ENCODE measurements at places on chromosomes 3 and 15.
A peak's percentile ranks its signal among the peaks of the same experiment; 100 is the strongest.

DNA sequence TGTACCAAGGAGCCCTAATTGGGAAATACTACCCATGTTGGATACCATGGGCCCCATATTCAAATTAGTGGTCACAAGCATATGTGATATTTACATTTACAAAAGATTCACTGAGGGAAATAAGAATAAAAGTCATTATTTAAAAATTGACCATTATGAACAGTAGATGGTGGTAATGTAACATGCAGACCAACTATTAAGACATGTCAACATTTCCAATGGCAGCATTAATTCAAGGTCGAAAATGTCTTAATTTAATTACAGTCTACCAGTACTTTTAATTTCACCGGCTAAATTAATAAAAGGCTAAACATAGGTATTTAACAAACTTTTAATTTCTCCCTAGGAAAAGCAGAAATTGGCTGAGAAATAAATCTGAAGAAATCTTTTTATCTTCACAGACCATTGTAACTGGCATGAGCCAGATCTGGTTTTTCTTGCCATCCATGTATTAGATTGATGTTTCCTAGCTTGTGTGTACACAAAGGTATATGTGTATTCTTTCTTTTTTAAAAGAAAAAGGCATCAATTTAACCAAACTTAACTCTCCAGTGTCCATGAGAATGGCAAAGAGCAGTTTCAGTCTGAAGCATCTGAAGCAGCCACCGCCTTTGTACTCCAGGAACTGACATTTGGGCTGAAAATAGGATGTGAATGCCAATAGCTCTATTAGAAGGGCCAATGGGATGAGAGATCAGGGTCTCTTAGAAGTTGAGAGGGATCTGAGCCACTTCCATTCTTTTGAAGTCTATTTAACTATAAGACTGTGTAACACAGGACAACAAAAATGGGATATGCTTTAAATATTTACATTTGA is 26.6 kb downstream of the NEK11 start:
- DNase-seq = no peak

GRCh38 chr3:30156586-30157498 is 449.6 kb upstream of the TGFBR2 start:
- DNase-seq = peak; percentile 56

DNA sequence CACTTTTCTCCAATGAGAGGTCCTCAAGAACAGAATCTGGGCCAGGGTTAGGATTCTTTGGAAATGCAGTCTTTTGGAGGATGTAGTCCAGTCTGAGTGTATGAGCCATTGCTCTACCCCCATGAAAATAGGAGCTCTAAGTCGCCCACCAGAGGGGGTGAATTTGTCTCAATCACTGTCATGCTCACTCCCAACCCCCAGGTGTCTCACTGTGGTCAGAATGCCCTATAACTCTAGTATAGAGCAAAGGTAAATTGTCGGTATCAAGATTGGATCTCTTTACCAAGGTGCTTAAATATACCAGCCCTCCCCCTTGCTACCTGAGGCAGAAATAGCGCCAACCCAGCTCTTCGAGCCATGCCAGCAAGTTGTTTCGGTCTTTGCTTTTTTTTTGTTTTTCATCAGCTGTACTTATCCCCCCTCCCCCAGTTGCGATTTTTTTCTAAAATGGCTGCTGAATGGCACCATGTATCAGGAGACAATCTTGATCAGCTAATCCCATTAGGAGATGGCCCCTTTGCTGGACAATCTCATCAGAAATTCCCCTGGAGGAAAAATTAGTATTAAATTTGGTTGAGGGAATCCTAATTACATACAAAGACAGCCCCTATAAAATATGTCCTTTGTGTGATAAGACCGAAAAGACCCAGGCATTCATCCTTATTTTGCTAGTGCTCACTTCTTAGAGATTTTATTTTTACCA is 130.7 kb downstream of the EBLN2 start:
- no peak for DNase-seq

DNA sequence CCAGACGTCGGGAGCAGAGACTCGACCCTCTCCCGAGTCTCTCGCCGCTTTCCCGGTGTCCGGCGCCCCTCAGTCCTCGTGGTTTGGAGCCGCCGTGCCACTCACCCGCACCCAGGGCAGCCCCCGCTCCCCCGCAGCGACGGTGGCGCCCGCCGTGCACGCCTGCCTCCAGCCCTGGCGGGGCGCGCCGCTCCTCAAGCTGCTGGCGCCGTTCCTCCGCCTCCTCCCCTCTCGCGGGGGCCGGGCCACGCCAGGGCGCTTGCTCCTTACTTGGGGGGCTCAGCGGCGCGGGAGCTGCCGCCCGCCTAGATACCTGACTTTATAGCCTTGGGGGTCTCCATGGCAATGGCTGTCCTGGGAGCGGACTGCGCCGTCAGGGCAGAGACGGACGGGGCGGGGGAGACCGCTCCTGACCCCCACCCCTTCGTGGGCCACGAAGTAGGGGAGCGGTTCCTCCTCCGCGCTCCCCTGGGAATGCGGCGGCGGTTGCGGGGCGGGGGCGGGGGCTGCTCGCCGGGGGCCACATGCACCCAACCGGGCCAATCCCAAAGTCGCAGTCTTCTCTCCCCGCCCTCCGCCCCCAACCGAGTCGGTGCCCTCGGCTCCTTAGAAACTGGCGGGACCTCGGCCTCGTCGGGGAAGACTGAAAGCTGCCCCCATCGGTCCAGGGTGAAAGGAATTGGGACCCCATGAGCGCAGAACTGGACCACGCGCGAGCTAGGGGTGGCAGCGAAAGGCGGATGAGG is at the start of gene ANKRD63:
Gene ANKRD63, minus strand, starts transcription at position 196 of the 746 bp plus-strand sequence. CDS start 478 bp downstream, outside the sequence.
- no peak for DNase-seq

- no peak for DNase-seq
These were observed 116.3 kb downstream of the MAGI1 start for GRCh38 chr3:65922441-65922840.

DNA sequence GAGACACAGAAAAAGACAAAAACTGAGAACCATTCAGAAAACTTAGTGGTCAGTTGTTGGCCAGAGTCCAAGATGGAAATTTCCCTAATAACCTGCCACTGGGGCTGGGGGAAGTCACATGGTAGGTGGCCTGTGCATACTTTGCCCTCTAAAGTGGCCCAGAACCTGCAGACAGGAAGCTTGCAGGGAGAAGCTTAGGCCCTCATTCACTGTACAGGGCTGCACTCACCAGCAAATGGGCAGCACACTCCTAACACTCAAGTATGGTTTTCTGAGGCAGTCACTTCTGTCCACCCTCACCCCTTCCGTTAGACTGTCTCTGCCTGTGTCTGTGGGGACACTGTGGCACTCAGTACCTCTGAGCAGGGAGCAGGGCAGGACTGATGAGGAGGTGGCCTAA is 14.5 kb upstream of the RNU6-1 start:
- no peak for DNase-seq

DNA sequence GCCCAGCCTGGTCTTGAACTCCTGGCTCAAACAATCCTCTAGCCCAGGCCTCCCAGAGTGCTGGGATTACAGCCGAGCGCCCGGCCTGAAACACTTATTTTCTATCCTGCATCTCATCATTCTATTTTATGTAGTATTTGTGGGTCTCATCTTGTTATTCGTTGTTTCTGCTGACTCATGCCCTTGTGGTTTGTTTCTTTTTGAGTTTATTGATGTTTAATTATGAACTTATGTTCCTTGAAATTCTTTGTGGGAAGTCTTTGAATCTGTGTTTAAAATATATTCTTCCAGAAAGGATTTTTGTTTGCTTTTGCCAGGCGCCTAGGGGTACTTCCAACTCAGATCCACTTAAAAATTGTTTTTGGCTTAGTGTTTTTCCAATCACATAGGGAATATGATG is 78.3 kb upstream of the C15orf39 start:
- no peak for DNase-seq

DNA sequence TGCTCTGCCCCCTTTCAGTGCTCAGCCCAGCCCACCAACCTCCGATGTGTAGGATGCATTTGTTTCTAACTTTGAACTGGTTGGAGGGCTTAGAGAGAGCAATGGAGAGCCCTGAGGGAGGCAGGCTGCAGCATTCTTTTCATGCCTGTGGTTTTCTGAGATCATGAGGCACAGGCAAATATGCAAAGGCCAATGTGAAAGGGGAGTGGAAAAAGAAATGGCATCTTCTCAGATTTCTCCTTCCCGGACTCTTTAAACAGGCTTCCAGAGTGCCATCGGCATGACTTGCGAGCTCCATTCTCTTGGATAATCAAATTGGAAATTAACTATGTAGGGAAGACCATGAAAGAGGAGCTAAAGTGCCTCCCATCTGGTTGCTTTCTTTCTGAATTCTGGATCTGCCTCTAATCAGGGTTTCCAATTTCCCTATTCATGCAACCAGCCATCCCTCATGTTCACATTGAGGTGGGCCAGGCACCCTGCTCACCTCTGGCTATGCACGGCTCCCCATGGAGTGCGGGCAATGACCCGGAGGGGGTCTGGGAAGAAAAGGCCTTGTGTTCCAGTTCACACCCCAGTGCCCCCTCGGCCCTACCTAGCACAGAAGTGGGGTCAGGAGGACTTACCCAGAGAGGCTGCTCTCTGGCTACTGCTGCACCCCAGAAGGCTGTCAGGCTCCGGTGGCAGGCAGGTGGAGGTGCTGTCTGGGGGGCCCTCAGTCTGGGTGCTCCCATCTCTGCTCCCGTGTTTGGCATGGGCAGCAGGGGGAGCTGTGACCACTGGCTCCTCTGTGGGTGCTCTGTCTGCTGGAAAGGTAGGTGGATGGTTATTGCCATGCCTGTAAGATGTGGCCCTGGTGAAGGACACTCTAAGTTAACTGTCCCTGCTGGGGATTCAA is 16.1 kb downstream of the AMOTL2 start:
- DNase-seq = no peak

DNA sequence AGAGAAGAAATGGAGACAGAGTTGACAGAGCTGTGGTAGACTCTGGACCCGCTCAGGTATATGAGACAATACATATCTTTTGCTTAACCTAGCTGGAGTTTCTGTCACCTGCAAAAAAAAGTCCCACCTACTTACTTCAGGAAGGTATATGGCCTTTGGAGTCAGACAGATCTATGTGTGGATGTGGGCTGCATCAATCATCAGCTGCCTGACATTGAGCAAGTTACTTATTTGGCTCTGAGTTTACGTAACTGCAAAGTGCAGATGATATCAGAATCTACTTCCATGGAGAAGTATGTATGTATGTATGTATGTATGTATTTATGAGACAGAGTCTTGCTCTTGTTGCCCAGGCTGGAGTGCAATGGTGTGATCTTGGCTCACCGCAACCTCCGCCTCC is 124.3 kb downstream of the MYLK start:
- no peak for DNase-seq

DNA sequence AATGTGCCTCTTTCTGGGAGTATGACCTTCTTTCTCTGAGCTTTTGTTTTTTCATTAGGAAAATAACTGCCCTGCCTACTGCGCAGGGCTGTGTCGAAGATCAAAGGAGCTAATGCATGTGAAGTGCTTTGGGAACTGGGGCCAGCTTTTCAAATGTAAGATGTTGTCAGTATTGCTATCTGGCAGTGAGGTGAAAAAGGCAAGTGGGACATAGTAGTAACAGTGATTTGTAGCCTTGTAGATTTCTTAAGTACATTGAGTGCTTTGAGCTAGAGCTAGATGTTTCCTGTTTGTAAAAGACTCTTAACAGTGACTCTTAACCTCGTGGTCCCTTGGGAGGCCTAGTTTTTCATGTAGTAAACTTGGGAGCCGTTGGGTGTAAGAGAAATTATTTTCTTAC is 126.5 kb downstream of the ECT2 start:
- DNase-seq = no peak

- no peak for DNase-seq
These were observed at the start of gene ZDHHC23 for GRCh38 chr3:113947372-113948014. Gene ZDHHC23, plus strand, starts transcription at chr3:113948013. Its CDS starts 790 bp downstream, at chr3:113948803.

GRCh38 chr3:48935530-48935929 is 16.9 kb downstream of the ARIH2 start:
- DNase-seq = no peak

DNA sequence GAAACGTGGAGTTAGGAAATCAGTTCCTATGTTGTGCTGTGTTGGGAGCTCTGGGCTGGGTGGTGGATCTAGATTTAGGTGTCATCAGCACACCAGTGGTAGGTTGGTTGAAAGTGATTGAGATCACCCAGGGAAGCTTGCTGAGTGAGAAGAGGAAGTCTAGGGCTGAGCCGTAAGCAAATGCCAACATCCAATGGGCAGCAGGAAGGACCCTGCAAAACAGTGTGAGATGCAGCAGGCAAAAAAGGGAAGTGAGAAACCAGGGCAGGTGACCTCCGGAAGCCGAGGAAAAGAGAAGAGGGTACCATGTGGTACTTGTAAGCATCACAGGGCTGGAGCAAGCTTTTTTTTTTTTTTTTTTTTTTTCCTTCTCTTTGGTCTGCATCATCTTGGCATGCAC is 15.9 kb upstream of the COPG1 start:
- DNase-seq = no peak

GRCh38 chr15:65553691-65554090 is 23.4 kb downstream of the HACD3 start:
- DNase-seq = no peak

DNA sequence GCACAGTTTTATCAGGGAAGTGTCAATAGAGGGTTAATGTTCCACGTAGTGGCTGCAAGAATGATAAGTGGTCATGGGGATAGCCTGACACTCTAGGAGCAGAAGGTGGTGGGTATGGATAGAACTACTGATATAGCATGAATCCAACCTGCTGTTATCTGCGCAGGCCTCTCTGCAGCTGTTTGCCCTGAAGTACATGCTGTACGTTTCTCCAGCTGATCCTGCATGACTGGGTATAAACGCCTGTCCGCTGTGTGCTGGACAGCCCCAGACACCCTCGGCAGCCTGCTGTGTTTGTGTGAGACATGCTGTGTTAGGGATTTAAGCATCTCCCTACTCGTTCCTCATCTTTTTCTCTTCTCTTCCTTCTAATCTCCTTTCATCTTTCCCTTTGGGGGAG is 87.1 kb downstream of the LPP start:
- DNase-seq = no peak

- DNase-seq = no peak
These were observed 340.8 kb upstream of the DPH6 start for GRCh38 chr15:35886765-35887164.

DNA sequence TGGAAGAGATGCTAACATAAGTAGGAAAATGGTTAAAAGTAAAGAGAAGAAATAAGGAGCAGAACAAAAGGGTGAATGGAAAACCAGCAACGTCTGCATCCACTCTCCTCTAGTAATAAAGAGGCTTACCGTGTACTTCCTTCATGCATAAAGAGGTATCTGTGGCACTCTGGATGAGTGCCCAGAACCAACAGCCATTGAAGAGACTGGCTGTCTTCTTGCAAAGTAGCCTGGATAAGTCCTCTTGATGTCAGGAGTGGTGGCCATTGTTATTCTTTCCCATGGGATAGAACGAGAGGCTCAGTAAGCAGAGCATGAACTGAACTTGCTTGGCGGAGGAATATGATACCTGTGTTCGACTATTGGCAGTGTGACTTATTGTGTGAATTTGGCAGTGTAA is 186.2 kb upstream of the RASGRP1 start:
- no peak for DNase-seq

DNA sequence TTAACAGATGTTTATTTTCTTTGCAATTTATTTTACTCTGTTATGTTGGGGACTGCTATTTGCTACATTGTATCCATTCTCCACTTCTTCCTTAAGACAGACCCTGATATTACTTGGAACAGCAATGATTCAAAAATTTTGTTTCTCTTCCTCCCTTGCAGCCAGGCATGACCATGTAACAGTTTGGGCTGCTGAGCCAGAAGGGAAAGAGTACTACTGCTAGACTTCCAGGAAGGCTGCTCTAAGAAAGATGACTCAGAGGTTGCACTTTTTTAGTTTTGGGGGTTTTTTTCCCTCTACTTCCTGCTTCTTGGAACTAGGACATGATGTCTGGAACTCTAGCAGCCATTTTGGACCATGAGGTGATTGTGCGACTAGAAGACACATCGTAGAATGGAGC is 10.3 kb downstream of the PRR20G start:
- DNase-seq = no peak

- DNase-seq = no peak
These were observed 113.1 kb downstream of the CHCHD6 start for GRCh38 chr3:126816986-126817777.
